Stimulated activated CD8-positive, alpha-beta memory T cell treated with anti-CD3 and anti-CD28 coated beads, Interleukin-4, amount 100 ng/mL, for 24 hours (primary cell): ENCODE measurements at places on chromosomes 7 and 10.

GRCh38 chr10:112071596-112072133 is 111.9 kb downstream of the GPAM start:
- no peak for DNase-seq

- no peak for DNase-seq
Observed at GRCh38 chr7:90227259-90227658, 15.7 kb downstream of the STEAP2 start.

DNA sequence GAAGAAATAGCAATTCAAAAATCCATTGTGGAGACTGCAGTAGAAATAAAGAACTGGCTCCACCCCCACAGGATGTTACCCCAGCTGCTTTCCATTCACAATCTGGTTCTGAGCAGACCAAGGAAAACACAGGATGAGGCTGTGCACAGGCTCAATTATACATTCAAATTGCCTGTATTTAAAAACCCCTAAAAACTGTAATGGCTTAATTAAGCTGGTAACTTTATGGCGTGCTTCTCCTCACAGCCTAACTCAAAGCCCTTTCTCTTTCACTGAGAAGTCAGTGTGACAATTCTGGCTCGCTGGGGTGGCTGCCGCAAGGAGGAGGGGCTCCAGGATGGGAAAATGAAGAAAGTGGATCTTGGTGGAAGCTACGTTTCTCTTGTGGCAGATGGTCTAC is 1191.1 kb downstream of the SORCS1 start:
- DNase-seq: no peak

GRCh38 chr10:89683883-89684282 is 17.5 kb upstream of the KIF20B start:
- DNase-seq: no peak

GRCh38 chr10:77926566-77927401 is at the start of gene DLG5:
TSS of gene DLG5 (minus strand) at chr10:77926755. CDS start at chr10:77926520, 235 bp downstream.
- no peak for DNase-seq

GRCh38 chr10:103570844-103571655 is 77.5 kb downstream of the NEURL1 start:
- no peak for DNase-seq

DNA sequence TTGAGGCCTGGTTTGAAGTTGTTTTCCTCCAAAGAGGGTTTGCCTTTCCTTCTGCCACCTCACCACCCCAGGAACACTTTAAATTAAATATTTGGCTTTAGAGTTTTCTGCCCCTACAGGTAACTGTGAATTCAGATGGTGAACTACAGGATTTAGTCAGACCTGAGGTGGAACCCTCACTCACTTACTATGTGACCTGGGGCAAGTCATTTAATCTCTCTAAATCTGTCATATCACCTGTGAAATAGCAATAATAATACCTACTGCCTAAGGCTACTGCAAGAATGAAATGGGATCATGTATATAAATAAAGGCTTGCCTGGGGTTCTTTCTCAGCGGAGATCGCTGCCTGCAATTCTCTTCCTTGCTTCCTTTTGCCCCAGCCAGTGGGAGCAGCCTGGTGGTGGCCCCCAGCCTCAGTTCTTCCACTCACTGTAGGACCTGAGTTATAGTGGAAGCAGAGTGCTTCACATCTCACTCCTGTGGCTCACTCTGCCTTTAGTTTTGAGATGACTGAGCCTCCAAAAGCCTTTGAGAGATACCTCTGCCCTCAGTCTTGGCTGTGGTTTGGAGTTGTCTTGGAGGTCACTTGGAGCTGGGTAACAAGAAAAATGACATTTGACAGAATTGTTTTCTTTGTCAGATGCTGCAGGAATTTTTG is 6.1 kb upstream of the ANKRD2 start:
- DNase-seq: no peak

DNA sequence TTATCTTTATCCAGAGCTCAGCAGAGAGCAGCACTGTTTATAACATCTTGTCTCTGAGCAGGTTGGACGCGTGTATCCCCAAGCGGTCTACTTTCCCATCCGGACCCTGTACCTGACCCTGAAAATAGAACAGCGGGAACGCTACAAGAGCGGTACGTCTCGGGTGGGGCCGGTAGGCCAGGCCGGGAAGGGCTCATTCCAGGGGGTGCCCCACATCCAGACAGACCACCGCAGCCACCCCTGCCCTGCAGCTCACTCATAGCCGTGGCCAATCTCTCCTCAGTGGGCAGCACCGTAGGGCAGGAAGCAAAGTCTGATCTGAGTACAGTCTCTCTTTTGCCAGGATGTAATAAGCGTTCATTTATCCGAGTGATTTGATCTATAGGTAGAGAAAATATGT is 113.7 kb downstream of the TRRAP start:
- DNase-seq: no peak

GRCh38 chr10:11755512-11756263 is 13.5 kb downstream of the ECHDC3 start:
- DNase-seq: no peak

DNA sequence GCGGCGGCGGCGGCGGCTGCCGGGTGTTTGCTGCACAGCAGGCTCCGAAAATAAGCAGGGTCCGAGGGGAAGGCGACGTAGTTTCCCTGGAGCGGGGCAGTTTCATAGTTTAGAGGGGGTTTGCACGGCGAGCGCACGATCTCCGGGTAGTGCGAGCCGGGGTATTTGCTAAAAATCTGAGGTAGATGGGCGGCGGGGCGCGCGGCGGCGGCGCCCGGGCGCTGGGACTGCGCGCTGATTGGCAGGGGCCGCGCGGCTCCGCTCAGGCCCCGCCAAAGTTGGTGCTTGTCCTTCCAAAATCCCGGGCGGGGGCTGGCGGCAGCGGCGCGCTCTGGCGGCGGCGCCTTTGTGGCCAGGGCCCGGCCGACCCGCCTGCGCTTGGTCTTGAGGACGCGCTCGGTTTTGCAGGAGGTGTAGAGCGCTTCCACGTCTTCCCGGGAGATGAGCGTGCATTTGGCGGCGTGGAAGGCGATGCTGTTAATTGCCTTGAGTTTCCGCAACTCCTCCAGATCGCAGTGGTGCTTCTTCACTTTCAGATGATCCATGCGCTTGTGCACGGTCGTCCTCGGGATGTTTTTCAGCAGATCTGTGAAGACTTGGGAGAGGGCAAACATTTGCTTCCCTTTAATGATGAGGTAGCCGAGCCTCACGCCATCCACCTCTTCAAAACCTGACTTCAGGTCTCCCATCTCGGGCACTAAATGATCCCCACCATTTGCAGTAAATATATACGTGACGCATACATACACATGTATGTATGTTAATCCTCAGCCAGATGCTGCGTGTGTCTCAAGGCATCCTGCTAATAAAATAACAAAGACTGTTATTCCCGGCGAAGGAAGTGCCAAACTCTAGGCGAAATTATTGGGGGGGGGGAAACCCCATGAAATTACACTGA is 8.1 kb downstream of the SKIDA1 start:
- no peak for DNase-seq

DNA sequence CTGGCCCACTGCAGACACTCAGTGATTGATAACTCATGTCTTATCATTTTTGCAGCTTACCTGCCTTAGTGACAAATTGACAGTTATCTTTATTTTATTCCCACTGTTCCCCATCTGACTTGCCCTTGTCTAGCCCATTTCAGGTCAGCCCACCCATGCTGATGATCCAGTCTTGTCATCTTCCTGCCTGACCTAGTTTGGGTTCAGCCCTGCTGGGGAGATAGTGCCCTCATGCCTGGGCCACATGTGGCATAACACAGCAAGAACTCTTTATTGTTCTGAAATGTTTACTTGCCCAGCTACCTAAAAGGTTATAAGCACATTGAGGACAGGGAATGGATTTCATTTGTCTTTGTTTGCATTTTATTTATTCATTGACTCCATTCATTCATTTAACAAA is 75.6 kb downstream of the ENTPD1 start:
- DNase-seq: no peak
